ENCODE measurements at places on chromosomes 1 and 21. TPM values are rescaled to one million over a fixed set of nuclear protein-coding genes. Genes with fewer than 3 reads are reported as not detected.

CTNNBIP1 gene
- total RNA-seq = 7.9 TPM

SH2D1B gene
- total RNA-seq = 1.4 TPM

USH2A gene
- not detected for total RNA-seq

S100A14 gene
- 509 TPM for total RNA-seq

CC2D1B gene
- total RNA-seq = 45.9 TPM

BCL2L15 gene
- 88.8 TPM for total RNA-seq

S100A8 gene
- 1.6 TPM for total RNA-seq
